ENCODE measurements at places on chromosomes 6 and 20.

- DNase-seq, result no peak
Measured at GRCh38 chr6:104632588-104632987, 227.1 kb downstream of the HACE1 start.

DNA sequence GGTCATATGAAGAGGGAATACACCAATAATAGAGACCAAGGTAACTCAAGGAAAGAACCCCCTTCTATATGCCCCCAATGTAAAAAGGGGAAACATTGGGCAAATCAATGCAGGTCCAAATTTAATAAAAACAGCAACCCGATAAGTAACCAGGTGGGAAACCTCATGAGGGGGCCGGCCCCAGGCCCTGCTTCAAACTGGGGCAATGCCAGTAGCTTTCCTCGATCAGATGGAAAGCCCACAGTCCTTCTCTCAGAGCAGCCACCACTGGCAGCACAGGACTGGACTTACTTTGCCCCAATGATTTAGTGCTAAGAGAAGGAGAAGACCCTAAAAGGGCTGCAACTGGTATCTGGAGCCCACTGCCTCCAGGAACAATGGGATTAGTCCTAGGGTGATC is 65.6 kb upstream of the ASCC3 start:
- no peak for DNase-seq

DNA sequence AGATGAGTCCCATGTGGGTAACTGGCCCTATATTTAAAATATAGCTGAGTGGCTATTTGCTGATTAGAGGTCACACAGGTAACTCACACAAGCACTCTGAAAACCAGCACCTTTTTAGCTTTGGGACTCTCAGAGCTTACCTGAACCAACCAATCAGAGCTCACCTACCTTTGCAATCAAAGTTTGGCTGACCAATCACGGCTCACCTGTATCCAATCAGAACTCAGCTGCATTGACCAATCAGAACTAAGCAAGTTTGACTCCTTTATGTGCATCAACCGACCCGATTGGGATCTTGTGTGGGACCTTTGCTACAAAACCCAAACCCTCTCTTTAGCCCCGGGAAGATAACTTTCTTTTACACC is 106.8 kb upstream of the NXT1 start:
- no peak for DNase-seq

- peak; percentile 88 for DNase-seq
Measured at GRCh38 chr20:53859684-53860083, 210.7 kb downstream of the BCAS1 start.

- no peak for DNase-seq
Measured at GRCh38 chr20:33410081-33410742, 8.9 kb upstream of the CDK5RAP1 start.
